Bone marrow (tissue), 2 donors: ENCODE measurements at places on chromosomes 7 and 10.

DNA sequence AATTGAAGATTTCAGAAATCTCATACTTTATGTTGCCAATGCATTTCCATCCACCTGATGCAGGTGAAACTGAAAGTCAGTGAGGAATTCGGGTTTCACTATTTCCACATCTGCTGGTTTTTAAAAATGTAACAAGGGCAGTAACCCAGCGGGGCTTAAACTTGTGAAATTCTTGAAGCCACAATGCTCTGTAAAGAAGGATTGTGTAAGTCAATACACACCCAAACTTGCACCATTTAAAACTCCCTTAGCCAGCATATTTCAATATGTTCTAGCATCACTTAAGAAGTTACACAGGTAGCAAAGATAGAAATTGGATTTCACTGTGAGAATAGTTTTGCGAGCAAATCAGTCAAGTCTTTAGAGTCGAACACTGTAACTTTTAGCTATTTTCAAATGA is 386.1 kb downstream of the PLXDC2 start:
- no peak for DNase-seq

GRCh38 chr7:102926783-102927140 is 14.0 kb downstream of the LRRC17 start:
- no peak for DNase-seq

GRCh38 chr7:108010377-108010776 is 7.4 kb upstream of the LAMB1 start:
- DNase-seq = no peak

GRCh38 chr7:158448430-158449100 is 139.1 kb downstream of the PTPRN2 start:
- no peak for DNase-seq

DNA sequence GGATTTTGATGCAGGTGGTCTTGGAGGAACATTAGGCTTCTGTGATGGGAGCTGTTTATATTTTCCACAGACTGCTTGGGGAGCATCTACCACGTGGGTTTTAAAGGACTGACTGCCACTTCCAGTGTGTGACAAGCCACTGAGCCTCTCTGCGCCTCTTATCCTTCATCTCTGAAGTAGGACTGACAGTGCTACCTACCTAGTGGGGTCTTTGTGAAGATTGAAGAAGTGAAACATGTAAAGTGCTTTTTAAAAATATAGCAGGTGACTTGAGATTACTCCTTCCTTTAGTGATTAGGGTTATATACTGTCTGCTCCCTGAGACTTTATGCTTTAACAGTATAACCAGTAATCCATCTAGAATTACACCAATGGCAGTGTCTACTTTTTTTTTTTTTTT is 29.9 kb downstream of the NKX2-3 start:
- no peak for DNase-seq

DNA sequence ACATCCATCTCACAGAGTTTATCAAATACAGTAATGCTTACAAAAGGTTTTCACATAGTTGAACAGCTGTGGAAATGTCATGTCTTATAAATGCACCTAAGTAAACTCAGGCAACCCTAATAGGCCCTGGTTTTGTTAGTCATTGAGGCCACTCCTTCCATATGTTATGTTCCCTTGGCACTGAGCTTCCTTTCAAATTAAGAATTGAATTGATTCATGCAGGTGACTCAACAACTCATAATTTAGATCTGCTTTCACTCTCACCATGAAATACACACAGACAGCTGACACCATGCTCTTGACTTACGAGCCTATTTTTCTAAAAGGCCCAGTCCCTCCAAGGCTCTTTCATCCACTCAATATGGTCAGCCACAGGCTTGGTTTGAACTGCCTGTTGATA is 476.9 kb downstream of the KCNMA1 start:
- no peak for DNase-seq

GRCh38 chr10:103580430-103580829 is 86.9 kb downstream of the NEURL1 start:
- DNase-seq = no peak

DNA sequence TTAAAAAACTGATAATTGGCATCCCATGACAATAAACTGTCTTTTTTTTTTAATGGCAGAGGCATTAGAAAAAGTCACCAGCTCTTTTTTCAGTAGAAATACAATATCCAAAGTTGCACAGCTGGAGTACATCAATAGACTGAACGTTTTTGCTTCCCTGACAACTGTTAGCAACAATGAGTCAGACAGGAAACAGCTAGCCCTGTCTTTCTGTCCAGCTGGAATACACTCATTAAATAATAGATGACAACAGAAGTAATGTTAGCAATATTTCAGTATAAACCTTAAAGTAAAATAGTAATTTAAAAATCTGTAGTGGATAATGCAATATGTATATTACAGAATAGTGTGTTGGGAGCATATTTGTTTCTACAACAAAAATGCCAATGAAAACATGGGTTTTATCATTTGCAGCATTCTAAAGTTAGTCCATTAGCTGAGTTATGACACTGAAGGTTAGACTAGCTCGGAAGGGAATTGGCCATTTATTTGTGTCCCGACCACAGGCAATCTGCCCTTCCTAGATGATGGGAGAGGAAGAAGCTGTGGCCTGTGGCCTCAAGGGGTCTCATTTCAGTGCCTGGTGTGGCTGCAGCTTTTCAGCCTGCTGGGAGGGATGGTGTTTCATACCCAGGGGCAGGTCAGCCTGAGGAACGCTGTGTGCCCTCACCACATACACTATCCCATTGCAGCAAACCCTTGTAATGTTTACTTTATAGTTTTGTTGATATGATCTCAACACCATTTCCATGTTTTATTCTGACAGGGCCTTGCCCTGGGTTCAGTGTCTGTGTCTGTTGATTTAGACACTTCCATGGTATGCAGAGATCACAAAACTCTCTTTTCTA is 173.3 kb downstream of the SLC16A9 start:
- DNase-seq = no peak

- peak; percentile 22 for DNase-seq
Measured at GRCh38 chr7:954330-955238, at the start of gene ADAP1. Gene ADAP1, minus strand, starts transcription at chr7:954680. Its CDS starts 203 bp downstream, at chr7:954477.

DNA sequence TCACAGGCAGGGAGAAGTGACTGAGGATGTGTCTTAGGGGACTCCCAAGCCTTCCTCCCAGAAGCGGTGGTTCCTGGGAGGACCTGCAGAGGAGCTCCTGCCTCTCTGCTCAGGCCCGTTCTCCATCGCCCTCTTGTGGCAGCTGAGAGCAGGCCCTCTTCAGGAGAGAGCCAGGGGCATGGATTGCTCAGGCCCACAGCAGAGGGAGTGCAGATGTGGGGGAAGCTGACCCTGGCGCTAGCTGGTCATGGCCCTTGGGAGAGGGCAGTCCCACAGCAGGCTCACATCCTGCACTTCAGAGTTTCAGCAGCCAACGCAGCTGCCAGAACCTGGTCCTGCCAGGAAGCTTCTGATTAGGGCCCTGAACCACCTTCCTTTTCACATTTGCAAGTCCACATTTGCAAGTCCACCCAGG is 94.8 kb upstream of the TARP start:
- peak; percentile 79 for DNase-seq

- DNase-seq = no peak
Measured at GRCh38 chr10:25501912-25502311, 327.1 kb downstream of the GPR158 start.

DNA sequence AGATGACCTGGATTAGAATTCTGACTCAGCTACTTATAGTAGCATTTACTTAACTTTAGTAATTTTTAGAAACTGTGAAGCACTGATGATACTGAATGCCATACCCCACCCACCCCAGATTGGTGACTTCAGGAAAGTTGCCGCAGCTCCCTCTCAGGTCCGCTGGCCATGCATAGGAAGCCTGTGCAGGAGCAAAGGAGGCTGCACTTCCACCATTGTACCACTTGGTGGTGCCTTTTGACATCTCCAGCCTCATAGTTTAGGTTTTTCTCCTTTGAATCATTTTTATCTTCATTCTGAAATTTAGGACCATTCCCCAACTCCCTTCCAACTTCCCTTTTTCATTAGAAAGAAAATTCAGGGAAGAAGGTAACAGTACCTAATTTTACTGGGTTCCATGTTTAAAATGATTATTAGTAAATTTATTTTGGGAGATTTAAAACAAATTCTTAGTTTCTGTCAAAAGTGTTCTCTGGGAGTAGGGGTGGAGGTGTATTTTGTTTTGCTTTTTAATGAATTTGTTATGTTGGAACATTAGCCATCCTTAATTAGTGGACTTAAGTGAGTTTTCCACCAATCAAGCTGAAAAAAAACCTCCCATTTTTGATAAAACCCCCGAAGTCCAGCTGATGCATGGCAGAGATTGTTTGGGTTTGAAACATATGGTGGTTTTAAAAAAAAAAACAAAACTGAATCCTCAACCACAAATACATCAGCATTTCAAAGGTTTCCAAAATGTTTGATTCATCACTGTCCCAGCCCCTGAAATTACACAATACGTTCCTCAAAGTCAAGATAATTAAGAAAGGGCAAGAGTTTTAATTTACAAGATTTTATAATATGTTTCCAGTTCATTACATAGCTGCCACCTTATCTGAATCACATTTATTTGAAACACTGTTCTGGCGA is 109.6 kb downstream of the WNT2 start:
- no peak for DNase-seq

GRCh38 chr7:22296916-22297315 is 60.0 kb downstream of the RAPGEF5 start:
- DNase-seq = no peak

- DNase-seq = no peak
Measured at GRCh38 chr10:43323245-43323644, 48.2 kb upstream of the FXYD4 start.

DNA sequence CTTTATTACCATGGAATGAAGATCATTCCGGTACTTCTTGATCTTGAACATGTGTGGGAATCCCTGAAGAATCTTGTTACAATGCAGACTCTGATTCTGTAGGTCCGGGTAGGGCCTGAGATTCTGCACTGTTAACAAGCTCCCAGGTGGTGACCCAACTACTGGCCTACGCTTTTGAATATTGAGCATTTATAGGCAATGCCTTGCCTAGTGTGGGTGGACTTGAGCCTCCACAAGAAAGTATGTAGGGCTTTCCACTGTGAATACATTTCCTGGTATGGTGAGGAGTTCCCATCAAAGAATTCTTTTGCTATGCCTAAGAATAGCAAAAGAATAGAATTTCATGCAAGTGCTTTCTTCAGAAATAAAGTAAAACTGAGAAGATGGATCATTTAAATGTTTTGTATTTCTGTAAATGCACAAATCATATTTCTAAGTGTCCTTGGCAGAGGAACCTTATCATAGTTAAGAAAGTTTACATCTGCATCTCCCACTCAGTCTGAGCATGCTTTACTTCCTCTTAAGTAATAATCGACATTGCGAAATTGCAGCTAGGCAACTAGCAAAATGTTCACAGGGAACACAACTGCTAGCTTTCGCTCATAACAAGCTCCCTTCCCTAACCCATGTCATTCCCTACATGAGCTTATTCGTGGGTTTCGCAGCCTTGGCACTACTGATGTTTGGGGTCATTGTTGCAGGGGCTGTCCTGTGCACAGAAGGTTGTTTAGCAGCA is 71.4 kb downstream of the AHR start:
- peak; percentile 28 for DNase-seq

DNA sequence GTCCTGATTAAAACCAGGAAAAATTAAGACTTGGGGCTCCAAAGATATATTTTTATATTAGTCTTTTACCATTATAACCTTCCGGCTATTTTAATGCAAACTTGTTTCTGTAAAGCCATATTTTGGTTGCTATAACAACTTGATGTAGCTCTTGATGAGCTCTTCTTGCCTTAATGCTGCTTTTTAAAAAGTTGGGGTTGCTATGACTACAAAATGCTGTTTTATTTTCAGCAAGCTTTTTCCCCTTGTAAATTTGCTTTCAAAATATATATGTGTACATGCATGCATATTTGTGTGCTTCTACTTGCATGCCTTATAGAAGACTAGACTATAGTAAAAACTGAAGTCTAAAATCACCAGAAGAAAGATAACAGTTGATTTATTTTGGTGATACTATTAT is 99.7 kb downstream of the CSTF2T start:
- DNase-seq = no peak

DNA sequence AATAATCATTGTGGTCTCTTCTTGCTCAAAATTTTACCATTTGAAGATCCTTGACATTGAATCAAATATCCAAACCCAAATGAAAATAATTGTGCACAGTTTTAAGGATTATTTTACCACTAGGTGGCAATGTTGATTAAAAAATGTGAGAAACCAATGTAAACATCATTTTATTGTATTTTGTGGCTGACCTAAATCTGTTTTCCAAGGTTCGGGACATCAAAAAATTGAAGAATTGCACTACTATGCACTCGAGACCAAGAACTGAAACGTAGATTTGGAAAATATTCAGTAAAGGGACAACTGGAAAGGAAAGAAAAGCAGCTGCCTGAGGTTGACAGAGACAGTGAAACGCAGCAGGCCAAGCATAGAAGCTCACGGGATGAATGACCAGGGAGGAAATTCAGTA is 259.3 kb downstream of the SNX13 start:
- DNase-seq = no peak

DNA sequence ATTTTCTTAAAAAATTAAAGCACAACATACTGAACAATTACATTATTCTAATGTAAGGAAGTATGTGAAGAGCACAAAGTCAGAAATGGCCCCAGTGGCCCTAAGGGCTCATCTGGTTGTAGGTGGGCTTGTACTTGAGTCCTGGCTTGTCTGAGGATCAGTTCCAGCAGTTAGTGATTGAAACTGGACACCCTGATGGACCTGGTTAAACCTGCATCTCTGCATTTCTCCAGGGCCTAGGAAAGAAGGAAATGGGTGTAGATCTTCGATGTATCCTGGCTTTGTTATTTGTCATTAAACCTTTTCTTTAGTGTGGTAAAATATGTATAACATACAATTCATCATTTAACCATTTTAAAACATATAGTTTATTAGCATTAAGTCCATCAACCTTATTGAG is 9.7 kb upstream of the AKR1C2 start:
- DNase-seq = no peak

DNA sequence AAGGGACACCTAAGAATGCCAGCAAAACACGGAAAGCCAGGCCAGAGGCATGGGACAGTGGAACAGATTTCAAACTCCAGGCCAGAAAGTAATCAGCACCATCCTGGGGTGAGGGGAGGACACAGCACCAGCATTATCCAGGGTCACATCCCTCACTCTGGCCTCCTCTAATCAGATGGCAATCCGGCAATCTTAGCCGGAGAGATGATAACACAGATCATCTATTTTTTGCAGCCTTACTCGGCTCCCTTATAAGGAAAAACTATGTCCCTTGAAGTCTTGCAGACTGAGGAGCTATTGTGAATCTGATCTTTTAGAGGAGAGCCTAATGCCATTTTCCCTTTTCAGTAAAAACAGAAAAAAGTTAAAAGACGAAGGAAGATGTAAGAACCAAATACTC is 16.5 kb downstream of the TRIL start:
- DNase-seq = no peak

- DNase-seq = no peak
Measured at GRCh38 chr7:51636503-51636902, 319.9 kb upstream of the COBL start.

- DNase-seq = no peak
Measured at GRCh38 chr10:31932838-31933237, 4.2 kb upstream of the ARHGAP12 start.
